RPMI7951 (cell line): ENCODE measurements at places on chromosomes 12 and 14. TPM values are rescaled to one million over a fixed set of nuclear protein-coding genes. Genes with fewer than 3 reads are reported as not detected.
A peak's percentile ranks its signal among the peaks of the same experiment; 100 is the strongest.

- peak; percentile 33 for DNase-seq
Observed at GRCh38 chr14:96574633-96575632, 72.8 kb downstream of the PAPOLA start.

DNA sequence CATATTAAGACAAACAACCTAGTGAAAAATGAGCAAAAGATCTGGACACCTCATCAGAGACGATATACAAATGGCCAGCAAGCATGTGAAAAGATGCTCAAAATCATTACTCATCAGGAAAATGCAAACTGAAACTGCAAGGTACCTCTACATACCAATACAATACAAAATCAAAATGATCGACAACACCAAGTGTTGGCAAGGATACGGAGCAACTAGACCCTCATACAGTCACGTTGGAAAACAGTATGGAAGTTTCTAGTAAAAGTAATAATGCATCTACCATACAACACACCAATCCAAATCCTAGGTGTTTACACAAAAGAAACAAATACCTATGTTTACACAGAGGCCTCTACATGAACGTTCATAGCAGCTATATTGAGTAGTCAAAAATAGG lies 99.9 kb downstream of the IPO8 start:
- no peak for DNase-seq

DNA sequence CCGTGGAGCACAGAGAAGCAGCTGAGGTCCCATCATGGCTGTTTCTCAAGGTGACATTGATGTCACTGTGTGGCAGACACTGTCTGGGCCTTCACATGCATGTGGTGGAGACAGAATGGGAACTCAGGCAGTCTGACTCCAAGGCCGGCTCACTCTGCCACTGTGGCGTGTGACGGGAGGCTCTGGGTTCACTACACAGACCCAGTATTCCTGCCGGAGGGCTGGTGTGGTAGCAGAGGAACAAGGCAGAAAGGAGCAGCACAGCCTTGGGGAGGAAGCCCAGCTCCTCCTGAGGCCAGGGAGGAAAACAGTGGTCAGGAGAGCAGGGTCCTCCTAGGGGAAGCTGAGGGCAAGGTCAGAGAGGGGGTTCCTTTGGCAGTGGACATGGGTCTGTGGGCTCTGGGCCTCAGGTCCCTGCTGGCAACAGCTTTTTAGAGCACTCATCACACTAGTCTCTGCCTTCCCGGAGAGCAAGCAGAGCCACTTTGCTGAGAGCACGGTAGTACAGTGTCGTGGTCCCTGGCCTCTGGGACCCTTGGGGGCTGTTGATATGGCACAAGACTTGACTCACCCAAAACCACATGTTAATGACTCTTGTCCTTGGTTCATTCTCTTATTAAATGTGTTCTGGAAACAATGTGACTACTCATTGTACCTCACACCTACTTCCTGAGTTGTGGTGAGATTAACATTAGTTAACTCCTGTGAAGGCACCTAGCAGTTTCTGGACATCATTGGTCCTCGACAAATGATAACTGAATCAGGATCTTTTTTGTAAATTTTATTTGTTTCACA lies 21.3 kb downstream of the DCAF4 start:
- no peak for DNase-seq

- peak; percentile 1 for DNase-seq
Observed at GRCh38 chr12:90390947-90391346, 564.0 kb downstream of the CCER1 start.

GRCh38 chr12:44771485-44772021 lies 104.6 kb downstream of the NELL2 start:
- no peak for DNase-seq

DNA sequence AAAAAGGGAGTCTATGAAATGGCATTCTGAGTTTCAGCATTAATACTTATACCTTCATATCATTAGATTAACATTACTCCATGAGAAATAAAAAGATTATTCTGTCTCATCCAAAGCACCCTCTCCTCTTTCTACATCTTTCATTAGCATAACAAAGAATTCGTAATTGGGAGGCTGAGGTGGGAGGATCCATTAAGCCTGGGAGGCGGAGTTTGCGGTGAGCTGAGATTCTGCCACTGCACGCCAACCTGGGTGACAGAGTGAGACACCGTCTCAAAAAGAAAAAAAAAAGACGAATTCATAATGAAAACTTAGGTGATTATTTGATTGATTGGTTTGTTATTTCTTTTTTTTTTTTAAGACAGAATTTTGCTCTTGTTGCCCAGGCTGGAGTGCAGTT lies 1.8 kb upstream of the CDK17 start:
- no peak for DNase-seq

Gene POU6F1
- total RNA-seq = 1.7 and 5.5 TPM in 2 replicates

- DNase-seq = no peak
Observed at GRCh38 chr12:96257550-96258103, 63.5 kb downstream of the ELK3 start.
